ENCODE measurements at places on chromosomes 12 and 14.

GRCh38 chr12:14803830-14804160 lies 325 bp downstream of the C12orf60 start:
- no peak for DNase-seq

- no peak for DNase-seq
Measured at GRCh38 chr14:51521764-51522163, 129.9 kb upstream of the FRMD6 start.

DNA sequence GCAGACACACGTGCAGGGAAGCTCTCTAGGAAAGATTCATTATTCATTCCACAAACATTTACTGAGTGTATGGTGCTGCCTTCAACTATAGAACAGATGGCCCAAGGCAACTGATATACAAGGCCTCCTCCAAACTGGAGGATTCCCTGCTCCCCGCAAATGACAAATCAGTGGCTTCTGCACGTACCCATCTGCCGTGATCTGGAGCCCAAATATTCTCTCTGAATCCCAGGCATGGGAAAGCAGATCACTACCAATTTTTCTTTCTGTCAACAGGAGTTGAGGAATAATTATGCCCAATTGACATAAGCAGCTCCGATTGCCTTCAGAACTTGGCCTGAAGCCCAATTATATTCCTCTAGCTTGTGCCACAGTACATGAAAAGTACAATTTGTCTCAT lies 174.2 kb upstream of the CCDC196 start:
- DNase-seq, result no peak

DNA sequence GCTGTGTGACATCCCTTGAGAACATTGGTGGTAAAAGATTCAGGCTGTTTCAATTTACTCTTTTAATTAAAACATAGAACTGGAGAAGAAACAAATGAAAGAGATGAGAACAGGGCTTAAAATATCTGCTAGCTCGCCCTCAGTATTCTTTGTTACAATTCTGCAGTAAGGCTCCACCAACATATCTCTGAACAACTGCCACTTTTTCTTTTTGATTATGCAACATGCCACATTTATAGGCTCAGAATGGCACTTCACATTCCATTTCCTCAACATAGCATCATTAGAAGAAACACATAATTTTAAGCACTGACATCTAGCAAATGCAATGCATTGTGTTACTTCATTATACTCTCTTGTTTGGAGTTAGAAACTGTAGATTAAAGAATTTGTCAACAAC lies 1315.2 kb downstream of the LRFN5 start:
- no peak for DNase-seq

- no peak for DNase-seq
Measured at GRCh38 chr14:91831337-91831736, 36.0 kb downstream of the TC2N start.

DNA sequence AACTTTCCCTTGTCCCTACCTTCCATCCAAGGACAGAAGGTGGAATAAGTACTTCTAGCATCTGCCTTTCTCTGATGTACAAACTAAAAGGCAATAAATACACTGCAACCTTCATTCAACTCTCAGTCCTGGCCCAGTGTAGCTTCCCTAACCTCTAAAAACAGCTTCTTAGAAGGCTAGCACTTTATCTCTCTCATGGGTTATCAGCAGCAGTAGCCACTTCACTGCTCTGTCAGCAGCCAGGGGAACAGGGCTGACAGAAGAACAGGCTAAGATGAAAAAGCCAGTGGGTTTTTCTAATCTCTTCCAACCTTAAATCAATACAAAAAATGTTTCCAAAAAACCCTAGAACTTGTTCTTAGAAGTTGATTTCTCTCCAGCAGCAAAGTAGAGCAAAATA lies 13.2 kb downstream of the BAZ2A start:
- DNase-seq, result no peak

GRCh38 chr12:65082406-65082805 lies 38.7 kb downstream of the WIF1 start:
- DNase-seq, result no peak

DNA sequence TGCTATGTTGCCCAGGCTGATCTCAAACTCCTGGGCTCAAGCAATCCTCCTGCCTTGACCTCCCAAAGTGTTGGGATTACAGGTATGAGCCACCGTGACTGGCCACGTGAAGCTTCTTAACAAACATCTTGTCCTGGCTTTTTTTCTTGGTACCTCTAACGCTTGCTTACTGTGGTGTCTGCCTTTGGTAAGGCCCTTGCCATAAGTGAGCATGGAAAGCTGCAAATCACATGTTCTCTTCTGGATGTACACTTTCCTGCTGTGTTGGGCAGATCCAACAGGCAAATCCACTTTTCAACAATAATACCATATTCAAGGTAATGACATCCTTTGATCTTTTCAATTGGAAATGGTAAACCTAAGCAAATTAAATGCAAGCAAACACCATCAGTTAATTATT lies 54.6 kb downstream of the ARF6 start:
- no peak for DNase-seq

- peak; percentile 79 for DNase-seq
Measured at GRCh38 chr14:50860478-50861086, 11.3 kb upstream of the ABHD12B start.

GRCh38 chr12:111428081-111428727 lies 22.5 kb downstream of the SH2B3 start:
- no peak for DNase-seq

GRCh38 chr12:129532707-129533499 lies 370.9 kb downstream of the TMEM132D start:
- no peak for DNase-seq

- DNase-seq, result no peak
Measured at GRCh38 chr12:69392179-69392928, 32.8 kb downstream of the YEATS4 start.

DNA sequence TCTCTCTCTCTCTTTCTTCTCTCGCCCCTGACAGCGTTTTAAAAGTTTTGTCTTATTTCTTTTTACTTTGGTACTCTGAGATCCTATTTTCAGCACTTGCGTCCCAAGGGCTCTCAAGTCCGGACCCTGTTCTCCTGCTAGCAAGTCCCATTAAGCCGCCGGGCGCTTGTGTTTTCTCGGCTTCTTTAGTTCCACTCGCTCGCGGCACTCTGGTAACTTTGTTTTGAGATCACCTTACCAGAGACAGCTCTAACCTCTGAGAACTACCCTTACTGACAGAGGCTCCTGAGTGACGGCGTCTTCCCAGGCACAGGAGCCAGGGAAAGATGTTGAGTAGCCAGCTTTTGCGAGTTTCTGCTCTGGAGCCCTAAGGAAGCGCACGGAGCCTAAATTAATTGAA lies 2.7 kb upstream of the MYF5 start:
- DNase-seq, result no peak

Measured in stimulated activated CD4-positive, alpha-beta T cell treated with anti-CD3 and anti-CD28 coated beads, Interleukin-12 subunit alpha, Interleukin-12 subunit beta, amount 100 ng/mL, for 48 hours (primary cell).